HT1080 (cell line): ENCODE measurements at places on chromosomes 7 and 10.

- peak; percentile 99 for DNase-seq
These were observed 149.2 kb downstream of the PRKAG2 start for GRCh38 chr7:151727579-151728285.

DNA sequence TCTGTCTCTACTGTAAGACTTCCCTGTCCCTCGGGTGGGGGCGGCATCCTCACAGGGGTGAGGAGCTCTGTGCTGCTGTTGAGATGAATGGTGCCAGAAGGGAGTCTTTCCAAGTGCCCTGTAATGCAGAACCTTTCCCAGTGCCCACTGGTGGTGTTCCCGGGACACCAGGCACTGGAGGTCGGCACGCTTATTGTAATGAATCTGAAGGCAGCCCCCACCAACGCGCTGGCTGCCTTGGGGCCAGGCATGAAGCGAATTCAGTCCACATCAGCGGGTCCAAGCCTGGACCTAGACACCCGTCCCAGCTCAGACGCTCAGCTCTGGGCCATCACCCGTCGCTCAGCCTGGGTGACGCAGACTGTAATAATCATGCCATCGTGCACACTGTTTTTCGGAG lies 592.9 kb downstream of the DNAJB6 start:
- no peak for DNase-seq

DNA sequence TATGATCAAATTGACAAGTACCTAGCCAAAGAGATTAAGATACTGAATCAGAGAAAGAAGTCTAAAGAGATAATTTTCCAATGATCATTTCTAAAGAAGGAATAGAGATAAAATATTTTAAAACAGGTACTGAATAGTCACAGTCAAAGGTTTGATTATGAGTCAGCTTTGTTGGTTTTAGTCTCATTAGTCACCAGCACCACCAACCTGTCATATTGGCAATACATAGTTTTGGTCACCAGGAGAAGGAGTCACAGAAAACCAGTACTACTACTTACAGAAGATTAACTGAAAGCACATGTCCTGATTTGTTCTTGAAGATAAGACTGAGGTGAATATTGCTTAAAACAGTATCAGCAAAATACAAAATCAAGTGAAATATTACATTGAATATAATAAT lies 34.6 kb downstream of the ZEB1 start:
- peak; percentile 85 for DNase-seq

DNA sequence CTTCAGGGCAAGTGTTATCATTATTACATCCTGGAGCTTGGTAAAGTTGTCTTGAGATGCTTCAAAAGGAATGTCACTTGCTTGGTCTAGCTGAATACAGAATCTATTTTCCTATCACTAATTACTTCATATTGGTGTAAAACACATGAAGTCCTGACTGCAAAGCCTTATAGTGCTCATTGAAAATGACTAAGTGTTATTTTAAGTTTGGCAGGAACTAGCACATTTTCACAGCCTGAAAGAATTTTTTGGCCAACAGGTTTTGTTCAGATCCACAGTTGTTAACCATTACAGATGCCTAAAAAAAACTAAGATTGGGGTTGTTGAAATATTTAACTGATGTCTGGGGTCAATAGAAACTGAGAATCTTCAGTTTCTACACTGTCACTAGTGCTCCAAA lies 149.3 kb downstream of the NEBL start:
- DNase-seq, result no peak

DNA sequence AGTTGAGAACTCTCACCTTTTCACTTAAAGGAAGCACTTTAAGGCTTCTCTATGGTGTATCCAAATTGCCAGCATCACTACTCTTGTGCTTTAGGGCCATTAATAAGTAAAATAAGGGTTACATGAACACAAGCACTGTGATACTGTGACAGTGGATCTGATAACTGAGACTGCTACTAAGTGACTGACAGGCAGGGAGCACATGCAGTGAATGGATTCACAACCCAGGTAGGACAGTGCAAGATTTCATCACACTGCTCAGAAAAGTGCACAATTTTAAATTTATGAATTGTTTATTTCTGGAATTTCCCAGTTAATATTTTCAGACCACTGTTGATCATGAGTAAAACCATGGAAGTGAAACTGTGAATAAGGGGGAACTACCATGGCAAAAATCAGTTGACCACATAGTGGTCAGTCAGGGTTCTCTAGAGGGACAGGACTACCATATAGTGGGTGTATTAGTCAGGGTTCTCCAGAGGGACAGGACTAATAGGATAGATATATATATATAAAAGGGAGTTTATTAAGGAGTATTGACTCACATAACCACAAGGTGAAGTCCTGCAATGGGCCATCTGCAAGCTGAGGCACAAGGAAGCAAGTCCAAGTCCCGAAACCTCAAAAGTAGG lies 20.9 kb upstream of the CYP51A1 start:
- DNase-seq, result no peak
